ENCODE measurements at places on chromosomes 4 and X.

DNA sequence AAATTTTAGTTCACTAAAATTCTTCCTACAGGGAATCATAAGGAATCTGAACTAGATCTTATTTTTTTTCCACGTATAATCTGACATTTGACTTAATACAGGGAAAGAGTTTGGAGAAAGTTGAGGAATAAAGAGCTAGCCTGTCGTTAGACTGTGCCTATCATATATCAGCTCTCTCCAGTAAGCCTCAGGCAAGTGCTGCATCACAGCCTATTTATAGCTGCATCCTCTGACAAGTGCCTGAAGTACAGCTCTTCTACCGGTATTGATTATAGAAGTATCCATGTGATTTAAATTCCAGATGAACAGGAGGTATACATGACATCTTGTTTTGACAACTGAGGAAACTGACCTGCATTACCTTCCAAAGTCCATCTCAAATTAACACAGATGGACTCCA is 248.9 kb downstream of the TLL1 start:
- no peak for DNase-seq

DNA sequence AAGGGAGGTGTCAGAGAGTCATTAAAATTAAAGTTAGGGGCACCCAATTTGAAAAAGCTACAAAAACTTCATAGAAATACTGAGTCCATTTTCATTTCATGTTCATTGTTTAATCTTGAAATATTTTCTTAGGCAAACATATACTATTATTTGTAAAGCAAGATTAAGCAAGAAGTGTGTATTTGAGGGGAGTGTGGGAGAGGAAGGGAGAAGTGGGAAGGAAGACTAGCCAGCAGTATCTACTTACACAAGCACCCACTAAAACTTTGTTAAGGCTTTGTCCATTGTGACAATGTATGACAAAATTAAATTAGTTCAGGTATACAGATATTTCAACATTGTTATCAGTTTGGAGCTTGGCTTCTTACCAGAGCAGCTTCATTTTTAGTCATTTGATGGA is 222.9 kb downstream of the ARHGAP24 start:
- DNase-seq: no peak

DNA sequence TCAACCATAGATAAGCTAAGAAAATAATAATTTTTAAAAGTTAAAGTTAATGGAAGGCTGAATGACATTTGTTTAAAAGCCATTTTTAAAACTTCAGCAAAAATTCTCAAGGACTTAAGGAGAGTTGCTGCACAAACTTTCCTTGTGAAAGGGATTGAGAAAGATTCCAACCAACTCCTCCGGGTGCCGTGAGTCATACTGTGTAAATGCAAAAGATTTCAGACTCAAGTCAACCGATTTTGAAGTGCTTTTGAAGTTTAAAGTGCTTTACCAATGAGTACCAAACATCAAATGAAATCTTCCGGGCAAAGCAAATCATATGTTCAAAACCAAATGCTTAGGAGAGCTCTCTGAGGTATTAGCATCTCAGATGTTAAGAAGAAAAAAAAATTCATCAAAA is 31.4 kb downstream of the VCX2 start:
- DNase-seq: no peak

DNA sequence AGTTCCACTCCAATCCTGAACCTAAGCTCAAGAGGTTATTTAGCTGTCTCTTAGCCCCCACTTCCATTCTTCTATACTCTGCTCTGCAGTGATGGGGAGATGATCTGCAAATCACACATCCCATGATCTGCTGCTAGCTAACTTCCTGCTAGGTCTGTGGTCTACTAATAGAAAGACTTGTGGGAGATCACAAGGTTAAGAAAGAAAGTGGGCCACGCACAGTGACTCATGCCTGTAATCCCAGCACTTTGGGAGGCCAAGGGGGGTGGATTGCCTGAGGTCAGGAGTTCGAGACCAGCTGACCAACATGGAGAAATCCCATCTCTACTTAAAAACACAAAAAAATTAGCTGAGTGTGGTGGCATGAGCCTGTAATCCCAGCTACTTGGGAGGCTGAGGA is 471.1 kb upstream of the NWD2 start:
- no peak for DNase-seq

GRCh38 chrX:44568196-44568595 is 25.5 kb upstream of the FUNDC1 start:
- no peak for DNase-seq

DNA sequence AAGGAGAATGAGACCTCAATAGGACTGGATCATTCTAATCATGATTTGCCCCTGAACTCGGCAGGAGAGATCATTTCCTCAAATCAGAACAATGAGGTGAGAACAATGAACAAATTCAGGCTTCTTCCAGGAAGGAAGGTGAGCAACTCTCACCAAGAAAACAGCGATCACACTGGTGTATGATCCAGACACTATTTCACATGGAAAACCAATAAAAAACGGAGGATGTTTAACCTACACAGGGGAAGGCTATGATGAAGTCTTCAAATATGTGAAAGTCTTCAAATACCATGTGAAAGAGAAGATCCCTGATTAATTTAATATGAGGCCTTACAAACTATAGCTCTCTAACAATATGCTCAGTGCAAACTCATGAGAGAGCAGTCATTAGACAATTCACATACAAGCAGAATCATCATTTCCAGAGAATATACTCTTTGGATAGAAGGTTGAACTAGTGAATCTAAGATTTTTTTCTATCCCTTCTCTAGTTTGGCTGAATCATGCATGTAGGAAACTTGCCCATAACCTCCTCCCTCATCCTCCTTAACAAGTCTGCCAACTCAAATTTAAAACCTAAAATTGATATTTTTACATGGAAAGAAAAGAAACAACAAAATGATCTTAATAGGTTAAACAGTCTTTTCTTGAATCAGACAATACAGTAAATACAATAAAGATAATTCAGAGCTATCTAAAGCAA is 122.5 kb downstream of the ADAMTS3 start:
- no peak for DNase-seq

DNA sequence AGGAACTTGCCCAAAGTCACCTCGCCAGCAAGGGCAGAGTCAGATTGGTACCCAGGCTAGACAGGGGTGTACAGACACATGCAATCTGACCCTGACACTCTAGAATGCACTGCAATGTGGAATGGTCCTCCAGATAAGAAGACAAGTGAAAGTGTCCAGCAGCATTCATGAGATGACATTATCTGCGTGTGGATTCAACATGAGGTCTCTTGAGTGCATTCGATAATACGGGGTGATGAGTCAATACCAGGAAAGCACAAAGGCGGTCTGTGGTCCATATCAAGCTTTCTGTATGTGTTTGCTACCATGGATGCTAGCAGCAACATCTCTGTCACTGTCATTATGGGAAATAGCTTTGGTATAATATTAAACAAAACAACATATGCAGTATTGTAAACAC is 6.8 kb upstream of the XAGE3 start:
- DNase-seq: no peak

DNA sequence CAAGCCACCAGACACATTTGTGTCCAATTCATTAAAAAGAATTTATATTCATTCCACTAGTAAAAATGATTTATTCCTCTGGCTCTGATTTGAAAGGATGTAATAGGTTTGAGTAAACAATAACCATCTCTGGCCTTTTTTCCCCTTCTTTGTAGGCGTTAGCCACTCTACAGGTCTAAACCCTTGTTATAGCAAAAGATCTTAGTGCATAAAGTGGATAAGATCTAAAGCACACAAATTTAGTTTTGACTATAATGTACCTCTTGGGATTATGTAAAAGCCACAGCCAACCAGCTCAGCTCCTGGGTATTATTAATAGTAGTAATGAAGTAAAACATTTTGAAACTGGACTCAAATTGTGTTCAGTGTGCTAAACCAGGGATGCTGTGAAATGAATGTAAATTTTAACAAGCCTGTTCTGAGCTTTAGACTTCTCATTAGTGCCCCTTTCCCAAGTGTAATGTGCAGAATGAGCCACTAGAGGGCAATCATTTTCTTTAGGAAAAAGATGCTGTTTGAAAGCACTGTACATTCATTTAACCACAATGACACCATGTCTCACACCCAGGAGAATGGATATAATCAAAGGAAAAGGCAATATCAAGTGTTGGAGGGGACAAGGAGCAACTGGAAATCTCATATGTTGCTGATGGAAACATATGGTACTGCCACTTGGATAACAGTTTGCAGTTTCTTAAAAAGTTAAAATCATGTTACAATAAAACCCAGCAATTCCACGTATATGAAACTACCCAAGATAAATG is 69.7 kb downstream of the KLHL8 start:
- DNase-seq: no peak

DNA sequence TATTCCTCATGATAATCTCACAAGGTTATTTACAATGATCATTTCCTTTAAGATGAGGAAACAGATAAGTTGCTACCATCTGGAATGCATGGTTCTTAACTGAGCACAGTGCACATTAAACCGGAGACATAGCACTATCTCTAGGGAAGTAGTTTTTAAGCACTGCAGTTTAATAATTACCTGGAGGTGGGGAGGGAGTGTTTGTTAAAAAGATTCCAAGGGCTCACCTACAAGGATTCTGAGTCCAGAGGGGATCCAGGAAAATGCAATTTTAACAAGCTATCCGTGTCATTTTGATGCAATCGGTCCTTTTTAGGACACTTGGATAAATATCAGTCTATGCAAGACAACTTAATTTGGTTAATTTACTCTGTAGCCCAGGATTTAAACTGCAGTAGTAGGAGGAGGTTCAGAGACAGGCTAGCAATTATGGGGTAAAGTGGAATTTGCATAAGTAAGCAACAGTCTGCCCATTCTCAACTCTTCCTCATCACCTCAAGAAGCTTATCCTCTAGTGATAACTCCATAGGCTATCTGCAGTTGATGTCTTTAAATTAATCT is 2.8 kb upstream of the PDLIM5 start:
- no peak for DNase-seq

- DNase-seq: no peak
These were observed 1.8 kb downstream of the FGF5 start for GRCh38 chr4:80268081-80268823.

DNA sequence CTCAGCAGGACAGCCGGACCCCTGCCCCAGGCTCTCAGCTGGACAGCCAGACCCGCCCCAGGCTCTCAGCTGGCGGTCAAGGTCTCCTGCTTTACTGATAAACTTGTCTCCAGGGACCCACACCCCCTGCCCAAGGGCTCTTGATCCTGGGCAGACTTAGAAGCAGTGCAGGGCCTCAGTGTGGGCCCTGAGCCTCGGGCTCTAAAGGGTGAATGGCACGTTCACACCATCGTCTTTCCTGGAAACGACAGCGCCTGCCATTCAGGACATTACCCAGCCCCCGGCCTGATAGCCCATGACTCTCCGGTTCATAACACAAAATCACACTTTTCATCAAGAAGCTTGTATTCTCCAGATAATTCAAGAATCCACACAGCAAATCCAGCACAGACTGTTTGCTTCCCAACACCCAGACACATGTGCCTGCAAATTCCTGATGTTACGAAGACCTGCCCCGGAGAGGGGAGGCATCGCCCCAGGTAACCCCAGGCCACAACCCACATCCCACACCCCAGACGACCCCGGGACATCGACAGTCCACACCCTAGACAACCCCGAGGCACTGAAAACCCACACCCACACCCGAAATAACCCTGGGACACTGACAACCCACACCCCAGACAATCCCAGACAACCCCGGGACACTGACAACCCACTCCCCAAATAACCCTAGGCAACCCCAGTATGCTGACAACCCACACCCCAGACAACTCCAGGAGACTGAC is 136.8 kb downstream of the FAM53A start:
- DNase-seq: no peak

DNA sequence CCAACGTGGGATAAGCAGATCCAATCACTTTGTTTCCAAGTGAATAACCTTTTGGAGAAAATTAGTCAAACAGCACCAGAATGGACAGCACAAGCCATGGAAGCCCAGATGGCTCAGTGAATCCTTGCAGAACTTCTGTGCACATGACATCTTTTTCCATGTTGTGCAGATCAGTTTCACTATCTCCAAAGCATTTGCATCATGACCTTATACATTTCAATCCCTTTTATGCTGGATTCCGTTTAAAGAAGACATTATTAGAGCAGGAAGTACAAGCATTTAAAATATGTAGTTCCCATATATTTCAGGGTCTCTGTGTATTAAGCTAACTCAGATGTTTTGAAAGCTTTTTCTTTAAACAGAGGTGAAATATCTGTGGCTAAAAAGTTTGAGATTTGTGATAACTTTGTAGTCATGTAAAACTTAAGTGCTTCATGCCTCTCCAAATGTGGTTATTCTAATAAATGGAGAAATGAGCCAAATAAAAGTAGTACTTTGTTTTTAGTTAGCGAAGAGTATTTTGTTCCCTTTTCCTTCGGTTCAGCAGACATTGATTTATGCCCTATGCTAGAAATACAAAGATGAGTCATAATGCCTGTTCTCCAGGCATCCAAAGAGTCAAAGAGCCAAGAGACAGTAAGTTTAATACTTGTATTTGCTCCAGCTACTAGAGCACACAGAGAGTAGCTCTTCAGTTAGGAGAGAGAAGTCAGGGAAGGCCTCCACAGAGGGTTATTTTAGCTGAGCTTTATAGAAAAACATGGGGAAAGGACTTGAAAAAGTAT is 39.0 kb downstream of the PLAC8 start:
- DNase-seq: no peak

GRCh38 chrX:24202465-24203031 is 53.0 kb downstream of the ZFX start:
- DNase-seq: no peak

DNA sequence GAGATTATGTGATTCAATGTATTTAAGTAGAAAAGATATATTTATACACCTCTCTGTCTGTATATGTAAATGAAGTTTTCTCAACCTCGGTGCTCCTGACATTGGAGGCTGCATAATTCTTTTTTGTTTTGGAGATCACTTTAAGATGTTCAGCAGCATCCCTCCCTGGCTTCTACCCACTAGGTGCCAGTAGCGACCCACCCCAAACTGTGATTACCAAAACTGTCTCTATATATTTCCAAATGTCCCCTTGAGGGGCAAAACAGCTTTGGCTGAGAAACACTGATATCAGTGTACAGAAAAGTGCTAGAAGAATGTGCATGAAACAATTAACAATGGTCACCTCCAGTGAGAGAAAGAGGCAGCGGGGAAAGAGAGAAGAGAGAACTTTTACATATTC is 51.2 kb downstream of the DCX start:
- no peak for DNase-seq

GRCh38 chr4:26763063-26763462 is 97.6 kb upstream of the STIM2 start:
- DNase-seq: no peak

All from stimulated activated CD8-positive, alpha-beta memory T cell treated with anti-CD3 and anti-CD28 coated beads, Interleukin-4, amount 100 ng/mL, for 1 hour (primary cell).